ENCODE measurements at places on chromosomes 4 and X.

DNA sequence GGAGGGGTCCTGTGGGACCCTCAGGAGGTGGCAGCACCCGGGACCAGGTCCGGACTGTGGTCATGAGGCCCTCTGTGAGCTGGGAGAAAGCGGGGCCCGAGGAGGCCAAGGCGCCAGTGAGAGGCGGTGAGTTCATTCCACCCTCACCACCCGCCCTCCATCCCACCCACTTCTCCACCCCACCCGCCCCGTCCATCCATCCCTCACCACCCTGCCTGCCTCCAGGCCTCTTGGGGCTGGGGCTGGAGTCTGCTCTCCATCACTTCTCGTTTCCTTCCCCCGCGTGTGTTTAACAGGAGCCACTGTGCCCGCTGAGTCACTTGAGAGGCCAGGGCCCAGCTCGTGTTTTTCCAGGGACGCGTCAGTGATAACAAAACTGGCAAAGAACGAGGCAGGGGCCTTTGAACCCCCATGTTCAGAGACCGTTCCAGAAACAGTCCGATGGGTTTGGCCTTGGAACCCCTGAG, 6.2 kb downstream of the SH3TC1 start:
- no peak for DNase-seq

GRCh38 chrX:103586314-103586646, 965 bp downstream of the TCEAL4 start:
- no peak for DNase-seq

DNA sequence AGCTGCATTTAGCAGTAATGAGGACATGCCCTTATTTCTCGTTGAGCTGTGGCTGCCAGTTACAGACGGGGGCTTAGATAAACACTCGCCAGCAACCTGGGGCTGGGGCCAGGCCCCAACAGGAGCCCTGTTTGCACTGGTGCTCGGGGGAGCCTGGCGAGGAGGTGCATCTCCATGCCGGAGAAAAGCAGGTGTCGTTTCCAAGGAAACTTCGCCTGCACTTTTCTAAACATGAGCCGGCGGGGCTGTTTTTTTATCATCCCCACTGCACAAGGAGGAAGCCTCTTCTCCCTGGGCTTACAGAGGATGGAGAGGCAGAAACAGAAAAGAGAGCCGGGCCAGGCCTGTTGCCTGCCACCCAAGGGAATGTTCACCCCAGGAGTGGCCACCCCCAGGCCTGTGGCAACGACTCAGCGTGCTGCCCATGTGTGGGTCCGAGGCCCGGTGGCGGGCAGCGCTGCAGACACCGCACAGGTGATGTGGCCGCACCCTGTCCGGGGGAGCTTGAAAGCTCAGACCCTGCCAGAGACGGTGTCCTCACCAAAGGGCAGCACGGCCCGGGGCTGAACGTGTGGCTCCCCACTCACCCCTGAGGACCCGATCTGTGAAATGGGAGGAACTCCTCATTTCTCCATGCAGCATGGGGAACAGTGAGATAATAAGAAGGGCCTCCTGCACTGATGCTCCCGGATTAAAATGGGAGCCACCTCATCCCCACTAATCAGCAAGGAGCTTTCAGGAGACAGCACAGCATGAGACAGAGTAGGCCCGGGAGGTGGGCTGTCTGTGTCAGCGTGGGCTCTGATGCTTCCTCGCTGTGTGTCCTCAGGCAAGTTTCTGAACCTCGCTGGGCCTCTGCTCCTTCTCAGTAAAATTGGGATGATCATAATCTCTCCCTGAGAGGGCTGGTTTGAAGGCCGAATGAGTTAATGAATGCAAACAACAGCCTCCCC, 33.8 kb upstream of the ADRA2C start:
- no peak for DNase-seq

- DNase-seq: no peak
Measured at GRCh38 chrX:20545538-20545937, 278.8 kb upstream of the RPS6KA3 start.

GRCh38 chrX:138294951-138295350, 416.6 kb downstream of the FGF13 start:
- DNase-seq: no peak

- DNase-seq: no peak
Measured at GRCh38 chrX:154515090-154515965, 704 bp downstream of the FAM3A start.

DNA sequence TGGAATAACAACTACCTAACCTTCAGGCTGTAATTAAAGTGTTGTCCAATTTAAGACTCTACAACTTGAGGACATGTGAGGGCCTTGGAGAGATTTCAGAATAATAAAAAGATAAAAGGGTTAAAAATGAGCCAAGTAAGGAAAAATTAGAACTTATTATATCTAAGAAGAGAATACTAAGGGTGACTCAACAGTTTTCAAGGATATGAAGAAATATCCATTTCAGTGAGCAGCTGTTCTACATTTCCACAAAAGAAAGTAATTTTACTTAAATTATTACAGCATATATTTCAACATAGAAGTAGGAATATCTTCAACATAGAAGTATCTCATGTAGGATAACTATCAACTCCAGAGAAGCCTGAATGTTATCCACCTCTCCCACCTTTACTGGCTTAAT, 11.3 kb downstream of the SNX12 start:
- no peak for DNase-seq

DNA sequence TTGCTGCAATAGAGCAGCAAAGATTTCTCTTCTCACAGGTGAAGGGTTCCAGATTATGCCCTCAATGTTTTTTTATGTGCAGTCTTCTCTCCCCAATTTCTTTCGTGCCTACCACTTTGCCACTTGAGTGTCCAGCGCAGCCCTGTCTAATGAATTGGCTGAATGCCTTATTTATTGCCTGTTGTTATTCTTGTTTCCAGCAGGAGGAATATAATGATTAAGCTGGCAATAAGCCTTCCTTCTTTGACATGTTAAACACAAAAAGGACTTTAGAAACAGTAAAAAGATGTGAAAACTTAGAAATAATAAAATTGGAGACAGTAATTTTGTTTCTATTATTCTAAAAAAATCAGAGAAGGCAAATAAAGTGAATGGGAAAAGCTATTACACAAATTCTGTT, 34.6 kb upstream of the FRAS1 start:
- no peak for DNase-seq

- no peak for DNase-seq
Measured at GRCh38 chr4:141009931-141010330, 123.3 kb downstream of the RNF150 start.

- no peak for DNase-seq
Measured at GRCh38 chr4:128241019-128241418, 46.6 kb downstream of the PGRMC2 start.

DNA sequence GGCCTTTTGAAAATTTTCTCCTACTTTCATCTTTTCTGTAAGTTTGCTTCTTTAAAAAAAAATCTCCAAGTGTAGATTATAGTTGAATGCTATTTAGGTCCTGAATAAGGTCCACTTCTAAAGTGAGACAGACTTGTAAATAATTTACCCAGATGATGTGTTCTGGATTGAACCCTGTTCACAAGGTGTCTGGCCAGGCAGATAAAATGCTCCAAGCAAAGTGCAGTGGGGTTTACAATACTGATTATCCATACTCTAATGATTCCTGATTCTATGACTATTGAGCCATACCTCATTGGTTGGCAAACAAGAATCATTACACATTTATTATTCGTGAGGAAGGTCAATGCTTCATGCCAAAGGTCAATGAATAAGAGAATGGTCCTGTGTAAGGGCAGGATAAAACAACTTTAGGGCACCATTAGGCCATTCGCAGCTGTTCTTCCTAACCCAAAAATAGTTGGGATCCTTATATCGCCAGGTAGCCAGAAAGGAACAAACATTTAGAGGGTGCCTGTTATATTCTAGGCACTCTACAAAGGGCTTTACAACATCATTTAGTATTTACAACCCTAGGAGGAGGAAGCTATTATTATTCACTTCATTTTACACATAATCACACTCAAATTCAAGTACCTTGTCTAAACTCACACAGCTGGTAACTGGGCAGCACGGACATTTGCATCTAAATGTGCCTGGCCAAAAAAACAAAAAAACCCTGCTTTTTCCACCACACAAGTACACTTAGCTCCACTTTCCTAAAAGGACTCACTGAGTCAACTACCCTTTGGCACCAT, 18.6 kb upstream of the SAT1 start:
- DNase-seq: no peak

DNA sequence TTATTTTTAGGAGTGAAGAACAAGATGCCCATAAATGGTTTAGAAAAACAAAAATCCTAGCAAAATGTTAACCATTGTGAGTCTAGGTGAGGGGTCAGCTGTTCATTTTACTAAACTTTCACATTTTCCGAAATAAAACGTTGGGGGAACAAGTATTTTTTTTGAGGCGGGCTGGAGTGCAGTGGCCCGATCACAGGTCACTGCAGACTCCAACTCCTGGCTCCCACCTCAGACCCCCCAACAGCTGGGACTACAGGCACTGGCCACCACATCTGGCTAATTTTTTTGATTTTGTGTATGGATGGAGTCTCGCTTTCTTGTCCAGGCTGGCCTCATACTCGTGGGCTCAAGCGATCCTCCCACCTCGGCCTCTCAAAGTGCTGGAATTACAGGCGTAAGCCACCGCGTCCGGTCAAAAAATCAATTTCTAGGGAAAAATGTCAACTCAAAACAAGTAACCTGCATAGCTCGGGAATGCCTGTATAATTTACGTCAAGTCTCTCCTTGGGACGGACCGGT, 742 bp upstream of the TAF1 start:
- no peak for DNase-seq

- no peak for DNase-seq
Measured at GRCh38 chr4:6239968-6240367, 29.7 kb upstream of the WFS1 start.

DNA sequence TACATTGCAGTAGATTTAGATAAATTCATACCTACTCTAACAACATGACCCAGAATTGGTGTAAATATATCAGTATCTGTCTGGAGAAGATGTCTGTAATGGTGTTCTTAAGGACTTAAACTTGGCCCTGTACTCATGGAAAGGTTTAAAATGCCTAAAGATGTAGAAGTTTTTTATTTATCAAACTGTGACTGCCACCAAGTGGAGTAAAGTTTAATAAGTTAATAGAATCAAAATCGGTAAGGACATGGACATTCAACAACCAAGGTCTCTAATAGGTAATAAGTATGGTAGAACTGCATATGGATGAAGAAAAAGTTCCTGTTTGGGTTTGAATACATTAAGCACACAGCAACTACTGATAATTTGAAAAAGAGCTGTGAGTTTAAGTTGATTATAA, 474.0 kb upstream of the NDST3 start:
- DNase-seq: no peak

GRCh38 chrX:132187451-132187850, 31.8 kb downstream of the RAP2C start:
- no peak for DNase-seq

GRCh38 chrX:10062980-10063379, 93.8 kb upstream of the CLCN4 start:
- DNase-seq: no peak

DNA sequence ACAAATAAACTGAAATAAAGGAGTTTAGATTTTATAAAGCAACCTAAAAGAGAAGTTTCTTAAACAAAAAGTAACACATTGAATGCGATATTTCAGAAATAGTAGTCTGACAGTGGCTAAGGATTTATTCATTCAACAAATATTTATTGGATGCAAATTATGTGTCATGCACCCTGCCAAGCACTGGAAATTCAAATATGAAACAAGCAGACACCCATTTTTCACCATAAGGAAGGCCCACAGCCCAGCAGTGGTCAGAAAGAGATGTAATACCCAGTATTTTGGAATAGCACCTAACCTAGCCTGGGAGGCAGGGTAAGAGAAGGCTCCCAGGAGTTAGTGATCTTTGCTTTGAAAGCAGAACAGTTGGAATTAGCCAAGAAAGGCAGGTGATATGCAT, 855.1 kb upstream of the TENM3 start:
- DNase-seq: no peak

DNA sequence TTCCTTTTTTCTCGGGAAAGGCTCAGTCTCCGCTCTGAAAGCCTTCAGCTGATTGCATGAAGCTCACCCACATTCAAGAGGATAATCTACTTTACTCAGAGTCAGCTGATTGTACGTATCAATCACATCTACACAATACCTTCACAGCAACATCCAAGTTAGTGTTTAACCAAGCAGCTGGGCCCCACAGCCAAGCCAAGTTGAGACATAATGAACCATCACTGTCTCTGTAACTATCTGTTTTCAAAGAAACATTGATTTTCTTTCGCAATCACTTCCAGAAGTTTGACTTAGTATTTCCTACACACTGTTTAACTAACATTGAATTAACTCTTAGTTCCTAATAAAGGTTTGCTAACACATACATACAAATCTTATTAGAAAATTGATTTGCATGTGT, 40.3 kb downstream of the RWDD4 start:
- DNase-seq: no peak

DNA sequence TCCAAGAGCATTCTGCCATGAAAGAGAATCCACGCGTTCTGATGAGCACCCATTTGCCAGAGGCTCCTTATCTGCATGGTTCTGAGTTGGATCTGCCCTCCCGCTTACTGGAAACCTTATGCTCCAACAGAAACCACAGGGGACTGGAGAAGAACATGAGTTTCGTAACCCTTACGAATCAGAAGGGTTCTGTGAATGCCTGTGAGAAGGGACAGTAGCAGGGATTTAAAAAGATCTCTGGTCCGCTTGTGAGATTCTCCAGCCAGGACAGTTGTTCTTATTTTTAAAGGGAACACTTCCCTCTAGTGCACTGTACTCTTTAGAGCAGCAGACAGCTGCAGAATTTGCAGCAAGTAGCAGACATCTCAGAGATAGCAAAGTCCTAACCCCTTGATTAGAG, 22.5 kb upstream of the CENPU start:
- DNase-seq: no peak

- no peak for DNase-seq
Measured at GRCh38 chrX:16836371-16836770, 33.8 kb downstream of the RBBP7 start.

- no peak for DNase-seq
Measured at GRCh38 chrX:112677167-112677566, 2.6 kb downstream of the LHFPL1 start.

DNA sequence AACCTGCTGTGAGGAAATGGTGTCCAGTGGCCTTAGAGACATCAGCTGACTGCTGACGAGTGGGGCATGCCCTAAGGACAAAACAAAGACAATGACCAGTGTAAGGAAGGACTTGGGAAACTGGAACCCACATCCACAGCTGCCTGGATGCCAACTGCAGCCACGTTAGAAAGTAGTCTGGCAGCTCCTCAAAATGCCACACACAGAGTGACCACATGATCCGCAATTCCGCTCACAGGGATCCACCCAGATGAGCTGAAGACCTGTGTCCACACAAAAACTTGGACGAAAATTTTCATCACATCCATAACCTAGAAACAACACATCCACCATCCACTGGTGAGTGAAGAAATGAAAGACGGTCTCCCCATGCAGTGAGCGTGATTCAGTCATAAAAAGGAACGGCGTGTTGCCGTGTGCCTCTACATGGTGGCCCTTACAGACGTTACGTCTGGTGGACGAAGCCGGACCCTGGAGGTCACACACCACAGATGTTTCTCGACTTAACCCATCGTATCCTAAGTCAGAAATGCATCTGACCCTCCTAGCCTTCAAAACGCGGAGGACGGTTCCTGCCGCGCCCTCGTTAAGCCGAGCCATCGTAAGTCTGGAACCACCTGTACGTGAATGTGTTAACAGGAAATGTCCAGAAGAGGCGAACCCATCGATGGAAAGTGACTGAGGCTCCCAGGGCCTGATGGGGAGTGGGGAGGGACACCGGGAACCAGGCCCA, 40.6 kb upstream of the MXD4 start:
- DNase-seq: no peak

- no peak for DNase-seq
Measured at GRCh38 chr4:158811216-158811540, 42.4 kb downstream of the FNIP2 start.
